ENCODE measurements at places on chromosomes 2 and 18. TPM values are rescaled to one million over a fixed set of nuclear protein-coding genes. Genes with fewer than 3 reads are reported as not detected.

DNA sequence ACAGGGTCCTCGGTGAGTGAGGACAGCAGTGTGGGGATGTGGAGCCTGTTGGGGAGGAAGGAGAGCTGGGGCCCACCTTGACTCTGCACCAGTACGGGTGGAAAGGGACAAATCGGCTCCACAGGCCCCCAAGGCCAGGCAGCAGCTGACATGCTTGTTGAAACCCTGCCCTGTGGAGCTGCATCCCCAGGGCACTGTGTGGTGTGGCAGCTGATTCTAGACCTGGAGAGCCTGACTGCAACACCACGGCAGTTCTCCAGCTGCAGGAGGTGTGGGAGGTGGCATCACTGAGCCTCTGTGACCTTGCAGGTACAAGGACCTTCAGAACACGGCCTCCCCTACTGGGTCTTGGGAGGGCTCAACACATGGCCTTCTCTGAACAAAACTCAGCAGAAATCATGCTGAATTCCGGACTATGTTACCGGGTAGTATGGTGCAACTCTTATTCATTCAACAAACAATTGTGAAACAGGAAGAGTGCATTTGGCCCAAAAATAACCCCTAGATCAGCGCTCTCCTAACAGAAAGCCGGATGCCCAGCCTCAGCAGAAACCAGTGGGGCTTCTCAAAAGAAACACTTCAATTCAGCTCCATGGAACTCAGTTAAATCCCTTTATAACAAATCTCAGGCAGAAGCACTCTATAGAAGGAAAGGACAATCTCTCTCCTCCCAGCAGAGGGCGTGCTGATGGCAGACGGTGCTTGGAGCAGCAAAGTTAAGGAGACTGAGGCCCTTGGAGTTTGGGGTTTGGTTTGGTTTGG, 104.4 kb upstream of the SALL3 start:
- DNase-seq = no peak

DNA sequence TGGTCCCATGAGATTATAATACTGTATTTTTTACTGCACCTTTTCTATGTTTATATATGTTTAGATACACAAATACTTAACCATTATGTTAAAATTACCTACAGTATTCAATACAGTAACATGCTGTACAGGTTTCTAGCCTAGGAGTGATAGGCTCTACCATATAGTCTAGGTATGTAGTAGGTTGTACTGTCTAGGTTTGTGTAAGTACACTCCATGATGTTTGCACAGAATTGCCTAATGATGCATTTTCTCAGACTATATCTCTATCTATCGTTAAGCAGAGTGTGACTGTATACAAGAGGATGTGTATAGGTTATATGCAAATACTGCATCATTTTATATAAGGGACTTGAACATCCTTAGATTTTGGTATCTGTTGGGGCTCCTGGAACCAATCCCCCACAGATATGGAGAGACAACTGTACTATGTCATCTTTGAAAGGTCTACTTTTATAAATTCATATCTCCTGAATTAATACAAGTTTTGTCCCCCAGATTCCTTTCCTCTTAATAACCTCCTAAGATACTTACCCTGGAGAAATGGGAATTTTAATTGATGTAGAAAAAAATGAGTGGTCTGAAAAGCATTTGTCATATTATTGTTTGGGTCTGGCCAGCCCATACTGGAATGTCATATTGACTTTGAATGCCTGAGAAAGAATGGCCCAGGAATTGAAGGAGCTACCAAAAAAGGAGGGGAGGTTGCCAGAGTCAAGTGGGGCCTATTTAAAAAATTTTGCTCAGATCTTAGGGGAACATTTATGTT, 36.6 kb downstream of the EHBP1 start:
- DNase-seq = no peak

- peak; percentile 70 for DNase-seq
These were observed 68.4 kb upstream of the PPP1CB start for GRCh38 chr2:28683100-28683706.

TMEM247 gene
- not detected for total RNA-seq

- no peak for DNase-seq
These were observed 67.2 kb downstream of the PTGR3 start for GRCh38 chr18:75141734-75142133.

GRCh38 chr2:206585335-206585734, 57.0 kb upstream of the FAM237A start:
- DNase-seq = no peak

- DNase-seq = no peak
These were observed 5.7 kb downstream of the SPOPL start for GRCh38 chr2:138507267-138507666.

GRCh38 chr2:9336576-9337314, 86.6 kb downstream of the ITGB1BP1 start:
- DNase-seq = peak; percentile 79

DNA sequence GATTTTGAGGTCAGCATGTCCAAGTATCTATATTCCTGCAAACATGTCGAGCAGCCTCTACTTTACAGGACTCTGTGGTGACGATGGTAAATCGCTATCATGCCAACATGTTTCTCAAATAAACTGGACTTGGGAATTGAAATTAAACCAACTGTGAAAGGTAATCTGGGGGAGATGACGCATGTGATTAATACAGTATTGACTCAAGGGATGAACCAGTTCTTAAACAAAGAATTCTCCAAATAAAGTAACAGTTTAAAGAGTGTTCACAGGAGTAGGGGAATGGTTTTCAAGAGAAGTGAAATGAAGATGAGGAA, 54.3 kb downstream of the THUMPD2 start:
- no peak for DNase-seq

GRCh38 chr2:162579986-162580385, 236.1 kb downstream of the GCA start:
- no peak for DNase-seq

GRCh38 chr2:43068041-43068533, 158.3 kb downstream of the ZFP36L2 start:
- DNase-seq = peak; percentile 80

OSBPL6 gene
- 1.8 TPM for total RNA-seq

- DNase-seq = no peak
These were observed 312.9 kb upstream of the CDH19 start for GRCh38 chr18:66916834-66917233.

GRCh38 chr2:10785260-10785659, 27.3 kb downstream of the PDIA6 start:
- no peak for DNase-seq
